ENCODE measurements at places on chromosomes 7 and 10. TPM values are rescaled to one million over a fixed set of nuclear protein-coding genes. Genes with fewer than 3 reads are reported as not detected.
A peak's percentile ranks its signal among the peaks of the same experiment; 100 is the strongest.

Gene MYH16
- not detected for total RNA-seq

Gene TIAL1
- total RNA-seq, result 67.3 TPM

Gene TMEM139
- total RNA-seq, result 46.4 TPM

Gene SPACDR
- not detected for total RNA-seq

DNA sequence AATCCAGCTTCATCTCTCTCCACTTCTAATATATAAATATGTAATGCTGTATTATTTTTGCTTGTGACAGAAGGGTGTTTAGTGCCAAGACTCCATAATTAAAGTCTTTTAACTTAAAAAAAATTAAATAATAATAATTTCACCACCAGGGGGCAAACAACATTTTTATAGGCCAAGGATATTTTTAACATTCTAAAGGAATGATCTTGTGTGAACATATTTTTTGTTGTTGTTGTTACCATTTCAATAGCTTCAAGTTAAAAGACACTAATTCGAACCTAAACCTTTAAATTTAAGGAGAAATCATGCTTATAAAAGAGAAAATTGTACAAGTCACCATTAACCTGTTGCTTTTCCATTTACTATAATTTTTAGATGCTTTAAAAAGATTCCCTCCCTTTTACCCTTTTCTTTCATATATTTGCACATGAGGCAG lies 7.5 kb upstream of the DNAJC1 start:
- no peak for DNase-seq

- DNase-seq, result no peak
Measured at GRCh38 chr7:35248576-35249536, 5.0 kb downstream of the TBX20 start.

GRCh38 chr7:5598261-5598761 lies 174.7 kb upstream of the TNRC18 start:
- DNase-seq, result no peak

DNA sequence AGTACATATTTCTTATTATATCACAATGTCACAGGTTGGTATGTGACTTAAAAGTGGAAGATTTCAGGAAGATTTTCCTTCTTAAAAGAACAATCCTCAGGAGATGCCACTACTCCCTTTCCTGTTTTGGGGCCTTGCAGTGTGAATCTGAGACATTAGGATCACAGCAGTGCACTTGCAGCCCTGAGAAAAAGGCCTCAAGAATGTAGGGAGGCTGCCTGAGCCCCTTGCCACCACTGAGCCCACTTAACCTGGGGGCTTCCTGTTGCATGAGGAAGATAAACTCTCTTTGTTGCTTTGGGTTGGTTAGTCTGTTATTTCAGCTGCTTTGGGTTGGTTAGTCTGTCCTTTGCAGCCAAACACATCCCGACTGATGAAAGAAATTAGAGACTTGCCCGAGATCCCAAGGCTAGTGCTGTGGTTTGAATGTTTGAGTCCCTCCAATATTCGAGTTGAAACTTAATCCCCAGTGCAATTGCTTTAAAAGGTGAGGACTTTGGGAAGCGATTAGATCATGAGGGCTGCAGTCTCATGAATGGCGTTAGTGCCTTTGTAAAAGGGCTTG lies 151.3 kb upstream of the SP4 start:
- no peak for DNase-seq

DNA sequence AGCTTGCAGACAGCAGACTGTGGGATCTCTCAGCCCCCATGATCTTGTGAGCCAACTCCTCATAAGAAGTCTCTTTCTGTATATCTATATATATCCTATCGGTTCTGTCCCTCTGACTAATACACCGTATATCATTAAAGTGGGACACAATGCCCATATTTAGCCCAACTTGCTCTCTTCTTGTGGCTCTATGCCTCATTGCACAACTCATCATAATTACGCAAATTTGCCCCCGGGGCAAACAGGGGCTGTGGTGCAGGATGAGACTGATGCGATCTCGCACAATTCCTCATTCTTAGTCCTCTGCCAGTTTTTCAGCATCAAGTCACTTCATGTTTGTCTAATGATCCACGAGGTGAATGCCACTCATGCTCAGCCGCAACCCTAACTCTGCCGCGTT lies 183.2 kb downstream of the PRPF18 start:
- no peak for DNase-seq

- no peak for DNase-seq
Measured at GRCh38 chr7:18041191-18041590, 13.5 kb upstream of the PRPS1L1 start.

GRCh38 chr7:82443547-82444219 lies at the start of gene CACNA2D1:
TSS of gene CACNA2D1 (minus strand) at chr7:82443777.
- peak; percentile 67 for DNase-seq

GRCh38 chr7:158759245-158759614 lies 54.6 kb upstream of the NCAPG2 start:
- DNase-seq, result no peak

DNA sequence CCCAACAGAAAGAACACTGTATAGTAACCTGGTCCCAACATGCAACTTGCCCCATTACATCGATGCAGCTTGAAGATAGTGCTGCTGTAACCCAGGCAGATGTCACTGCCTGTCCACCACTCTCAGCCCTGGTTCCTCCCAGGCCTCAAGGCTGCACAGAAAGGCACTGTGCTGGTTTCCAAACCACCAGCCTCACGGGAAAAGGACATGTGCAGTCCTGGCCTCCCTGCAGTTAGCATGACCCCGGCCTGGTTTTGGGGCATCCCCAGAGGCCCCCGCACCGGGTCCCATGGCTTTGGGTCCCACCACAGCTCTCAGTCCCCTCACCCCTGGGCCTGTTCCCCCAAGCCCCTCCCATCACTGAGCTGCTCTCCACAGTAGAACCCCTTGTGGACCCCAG lies 214.5 kb downstream of the TNS3 start:
- DNase-seq, result no peak

- DNase-seq, result no peak
Measured at GRCh38 chr10:8315619-8316021, 261.1 kb downstream of the GATA3 start.

DNA sequence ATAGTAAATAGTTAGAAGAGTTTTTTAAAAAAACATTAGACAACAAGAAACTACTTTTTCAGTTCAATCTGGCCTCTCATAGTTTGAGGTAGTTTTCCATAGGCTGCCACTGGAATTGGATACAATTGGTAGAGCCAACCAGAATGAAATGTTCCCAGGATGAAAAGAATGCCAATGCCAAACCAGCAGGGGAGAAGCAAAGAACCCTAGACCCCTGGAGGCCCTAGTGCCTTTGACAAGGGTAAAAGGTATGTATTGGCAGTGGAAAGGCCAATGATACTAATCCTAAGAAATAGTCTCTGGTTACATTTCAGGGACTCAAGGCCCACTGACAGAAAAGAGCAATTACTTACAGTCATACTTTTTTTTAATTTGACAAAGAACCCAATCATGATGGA lies 77.4 kb upstream of the SEM1 start:
- DNase-seq, result no peak

Data from transverse colon (tissue), 4 donors.